ENCODE measurements at places on chromosomes 1 and 21.
A peak's percentile ranks its signal among the peaks of the same experiment; 100 is the strongest.

DNA sequence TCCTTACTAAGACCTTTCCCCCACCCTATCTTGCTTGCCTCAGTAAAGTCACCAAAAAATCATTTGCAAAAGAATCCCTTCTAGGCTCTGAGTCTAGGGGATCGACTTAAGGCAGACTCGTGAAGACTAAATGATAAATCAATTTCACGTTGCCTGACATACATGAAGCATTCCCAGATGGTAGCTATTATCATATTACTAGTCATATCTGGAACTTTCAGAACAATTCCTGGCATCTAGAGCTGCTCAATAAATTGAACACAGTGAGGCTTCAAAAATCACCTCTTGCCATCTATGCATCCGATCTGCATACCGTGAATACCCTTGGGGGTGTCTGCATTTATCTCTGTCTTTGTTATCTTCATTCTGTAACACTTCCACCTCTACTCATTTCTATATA is 49.6 kb upstream of the DAB1 start:
- DNase-seq: no peak

GRCh38 chr1:3987669-3988235 is 87.7 kb upstream of the C1orf174 start:
- no peak for DNase-seq

DNA sequence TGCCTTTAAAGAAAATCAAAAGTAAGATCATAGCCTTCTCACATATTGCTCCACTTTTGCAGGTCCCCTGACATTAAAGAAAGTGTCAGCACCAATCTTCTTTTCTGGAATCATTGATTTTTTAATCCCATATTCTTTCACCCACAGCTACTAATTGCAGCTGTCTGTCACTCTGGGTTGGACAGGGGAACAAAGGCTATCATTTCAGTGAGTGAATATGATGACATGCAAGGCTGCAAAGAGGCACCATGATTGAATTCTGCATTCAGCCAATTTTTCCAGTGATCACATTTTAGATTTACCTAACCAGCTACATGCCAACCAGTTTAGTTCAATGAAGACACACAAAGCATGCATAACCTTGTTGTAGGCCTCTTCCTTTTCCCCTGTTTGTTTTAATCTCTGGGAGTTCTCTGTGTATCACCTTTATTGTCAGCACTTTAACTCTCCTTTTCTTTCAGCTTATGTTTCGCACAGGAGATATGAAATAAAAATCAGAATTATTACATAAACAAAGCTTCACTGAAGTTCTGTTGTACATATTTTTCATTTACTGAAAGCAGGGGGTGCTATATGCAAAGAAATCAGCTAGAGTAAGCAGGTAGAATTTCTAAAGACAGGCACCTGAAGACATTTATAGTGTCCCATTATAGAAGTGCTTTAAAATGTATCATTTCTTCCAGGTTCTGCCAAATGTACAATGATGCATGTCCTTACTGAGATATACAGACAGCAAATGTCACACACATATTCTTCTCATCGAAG is 584.8 kb downstream of the PLA2G4A start:
- no peak for DNase-seq

GRCh38 chr1:110556471-110556807 is 37.5 kb upstream of the KCNA10 start:
- peak; percentile 95 for DNase-seq

DNA sequence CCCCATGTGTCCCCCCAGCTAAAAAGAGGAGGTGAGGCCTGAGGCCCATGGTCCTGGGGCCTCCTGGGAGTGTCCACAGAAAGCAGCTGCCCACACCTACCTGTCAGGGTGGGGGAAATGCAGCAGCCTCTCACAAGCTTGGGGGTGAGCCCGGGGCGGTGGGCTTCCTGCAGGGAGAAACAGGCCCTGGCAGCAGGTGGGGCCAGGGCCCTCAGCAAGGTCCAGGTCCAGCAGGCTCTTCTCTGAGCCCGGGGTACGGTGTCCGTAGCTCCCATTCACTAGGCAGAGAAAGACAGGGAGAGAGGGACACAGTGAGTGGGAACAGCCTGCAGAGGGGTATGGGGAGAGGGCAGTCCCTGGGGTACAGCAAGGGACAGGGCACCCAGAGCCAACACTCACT is 139.0 kb downstream of the GLIS1 start:
- no peak for DNase-seq

GRCh38 chr1:65050735-65051134 is 84.4 kb upstream of the JAK1 start:
- no peak for DNase-seq

DNA sequence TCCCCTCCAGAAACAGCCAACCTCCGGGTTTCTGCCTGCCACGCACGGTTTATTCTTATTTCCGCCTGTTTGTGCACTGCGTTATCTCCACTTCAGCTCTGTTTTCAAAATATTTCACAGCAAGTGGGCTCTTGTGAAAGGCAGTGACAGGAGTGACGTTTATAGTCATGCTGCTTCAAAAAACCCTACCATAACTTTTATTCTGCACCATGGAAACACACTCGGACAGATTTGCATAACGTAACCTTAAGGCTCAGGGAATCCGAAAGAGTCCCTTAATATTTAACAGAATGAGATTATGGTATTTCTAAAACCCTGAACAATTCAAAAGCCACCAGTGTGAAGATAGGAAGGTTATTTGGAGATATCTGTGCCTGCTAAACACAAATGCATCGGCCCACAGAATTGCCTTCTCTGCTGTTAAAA is 782 bp upstream of the SDE2 start:
- DNase-seq: peak; percentile 18

GRCh38 chr1:199422206-199422605 is 605.3 kb upstream of the NR5A2 start:
- no peak for DNase-seq

GRCh38 chr1:153520818-153521476 is 14.8 kb downstream of the S100A6 start:
- DNase-seq: no peak

DNA sequence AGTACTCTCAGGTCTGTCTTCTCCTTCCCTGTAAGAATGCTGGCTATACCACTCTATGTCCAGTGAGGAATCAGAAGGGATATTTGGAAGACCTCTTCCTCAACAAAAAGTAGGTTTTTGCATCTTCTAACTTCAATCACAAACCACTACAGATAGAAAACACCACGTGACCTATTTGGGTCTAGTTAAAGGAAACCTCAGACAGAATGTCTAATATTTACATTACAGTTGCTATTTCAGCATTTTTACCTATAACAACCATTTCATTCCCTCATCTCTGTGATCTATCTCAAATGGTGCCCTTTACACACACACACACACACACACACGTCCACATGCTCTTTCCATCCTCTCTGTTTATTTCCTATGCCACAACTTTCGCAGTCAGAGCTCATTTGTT is 7.9 kb upstream of the ADORA3 start:
- DNase-seq: no peak

- peak; percentile 16 for DNase-seq
These were observed 657 bp upstream of the LIN9 start for GRCh38 chr1:226309398-226310244.

DNA sequence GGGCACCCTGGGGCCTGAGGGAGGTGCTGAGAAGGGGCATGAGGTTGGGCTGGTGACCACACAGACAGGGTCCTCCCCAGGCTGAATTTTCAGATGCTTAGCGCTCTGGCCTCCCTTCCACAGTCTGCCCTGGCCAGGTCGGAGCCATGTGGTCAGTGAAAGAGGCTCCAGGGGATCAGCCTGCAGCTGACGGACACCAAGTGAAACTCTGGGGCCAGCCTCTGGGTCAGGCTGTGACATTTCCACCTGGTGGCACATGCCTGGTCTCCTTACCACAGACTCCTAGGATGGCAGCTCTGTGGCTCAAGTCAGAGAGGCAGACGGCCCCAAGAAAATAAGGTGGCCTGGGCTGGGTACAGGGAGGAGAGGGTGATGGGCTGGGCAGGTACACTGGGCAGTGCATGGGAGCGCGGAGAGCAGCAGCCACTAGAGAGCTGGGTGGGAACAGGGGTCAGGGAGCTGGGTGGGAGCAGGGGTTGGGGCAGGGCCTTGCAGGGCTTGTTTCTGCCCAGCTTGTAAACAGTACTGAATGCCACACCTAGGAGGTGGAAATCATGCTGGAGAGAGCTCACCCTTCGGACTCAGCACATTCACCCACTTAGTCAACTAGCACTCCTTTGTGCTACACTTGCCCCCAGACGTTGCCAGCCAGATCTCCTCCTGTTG is 20.7 kb upstream of the ADARB1 start:
- DNase-seq: no peak

DNA sequence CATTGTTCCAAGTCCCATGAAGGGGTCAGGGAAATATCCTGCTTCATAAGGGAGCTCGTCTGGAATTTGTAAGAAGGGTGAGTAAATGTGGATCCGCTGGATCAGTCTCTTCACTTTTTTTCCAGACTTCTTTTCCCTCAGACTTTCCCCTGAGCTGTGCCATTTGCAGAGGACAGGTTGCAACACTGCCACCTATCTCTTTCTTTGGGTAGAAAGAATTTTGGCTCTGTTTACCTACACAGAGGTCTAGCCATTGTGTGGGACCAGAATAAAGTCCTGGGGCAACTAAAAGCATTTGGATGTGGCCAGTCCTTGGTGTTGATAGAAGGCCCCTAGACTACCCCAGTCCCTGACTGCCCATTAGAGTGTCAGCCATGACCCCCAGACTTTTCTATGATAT is 1146.7 kb upstream of the PRMT6 start:
- no peak for DNase-seq

DNA sequence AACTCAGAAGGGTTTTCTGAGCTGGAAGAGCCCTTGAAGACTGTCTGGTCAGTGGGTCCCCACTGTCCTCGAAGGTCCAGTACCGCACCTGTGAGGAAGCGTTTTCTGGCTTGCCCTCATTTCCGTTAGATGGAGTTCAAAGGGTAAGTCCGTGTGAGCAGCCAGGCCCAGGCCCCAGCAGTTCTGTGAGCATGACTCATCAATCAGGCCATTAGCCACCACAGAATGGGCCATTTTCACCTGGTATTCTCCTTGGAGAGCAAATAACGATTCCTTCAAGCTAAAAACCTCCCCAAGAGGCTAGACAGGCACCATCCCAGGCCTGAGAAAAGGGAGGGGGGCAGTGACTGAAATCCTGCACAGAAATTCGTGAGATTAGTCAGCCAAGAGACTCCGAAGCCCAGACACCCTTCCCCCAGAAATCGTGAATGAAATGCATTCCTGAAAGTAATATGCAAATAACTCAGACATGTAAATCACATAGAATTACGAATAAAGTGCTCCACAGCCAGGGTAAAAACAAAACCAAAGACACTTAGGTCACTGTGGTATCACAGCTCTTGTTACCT is 66.0 kb downstream of the BCAR3 start:
- DNase-seq: no peak

DNA sequence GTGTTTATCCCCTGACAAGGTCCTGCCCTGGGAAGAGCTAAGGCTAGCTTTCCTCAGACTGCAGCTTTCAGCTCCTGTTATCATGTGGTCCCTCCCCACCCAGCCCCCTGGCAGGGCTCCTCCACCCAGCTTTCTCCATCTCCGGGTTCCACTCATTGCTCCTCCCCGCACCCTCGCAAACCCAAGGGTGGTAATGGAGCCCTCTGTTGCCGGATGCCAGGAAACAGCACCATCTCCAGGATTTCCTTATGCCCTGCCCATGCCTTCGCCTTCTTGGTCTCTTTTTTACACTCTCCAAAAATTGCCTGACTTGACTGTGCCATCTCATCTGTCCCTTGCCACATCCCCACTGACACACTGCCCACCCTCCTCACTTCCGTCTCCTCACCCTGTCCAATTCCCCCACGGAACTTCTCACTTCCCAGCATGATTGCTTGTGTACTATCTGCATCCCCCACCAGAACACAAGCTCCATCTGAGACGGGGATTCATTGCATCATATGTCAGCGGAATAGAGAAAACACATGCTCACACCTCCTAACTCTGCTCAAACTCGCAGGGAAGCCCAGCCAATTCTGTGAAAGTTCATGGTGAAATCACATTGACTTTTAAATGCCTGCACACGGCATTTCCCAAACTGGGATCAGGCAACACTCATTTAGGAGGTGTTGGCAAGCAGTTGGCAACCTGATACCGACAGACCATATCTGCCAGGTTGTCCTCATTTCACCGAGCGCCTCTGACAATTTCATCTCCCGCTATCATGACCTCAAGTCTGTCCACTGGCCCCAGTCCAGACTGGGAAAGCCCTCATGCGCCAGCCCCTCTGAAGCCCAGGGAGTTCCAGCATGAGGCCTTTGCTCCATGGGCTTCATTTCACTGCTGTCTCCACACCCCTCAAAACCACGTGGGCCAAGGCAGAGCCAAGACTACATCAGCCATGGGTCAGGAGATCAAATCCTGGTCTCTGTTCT is 201.1 kb downstream of the MATN1 start:
- DNase-seq: peak; percentile 34

DNA sequence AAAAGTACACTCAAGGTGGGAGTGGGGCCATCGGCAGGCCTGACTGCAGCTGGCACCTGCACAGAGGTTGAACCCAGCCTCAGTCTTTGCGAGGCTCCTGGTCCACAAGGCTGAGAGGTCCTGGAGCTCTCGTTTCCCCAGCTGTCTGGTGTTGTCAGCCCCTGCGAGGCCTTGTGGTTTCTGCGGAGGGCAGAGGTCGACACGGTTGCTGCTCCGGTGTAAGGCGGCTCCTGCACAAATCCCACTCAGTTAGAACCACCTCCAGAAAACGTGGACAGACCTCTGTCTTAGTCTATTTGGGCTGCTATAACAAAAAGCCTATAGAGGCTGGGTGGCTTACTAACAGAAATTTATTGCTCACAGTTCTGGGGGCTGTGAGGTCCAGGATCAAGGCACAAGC is 5.8 kb downstream of the KIAA1614 start:
- DNase-seq: no peak

GRCh38 chr1:4171480-4172450 is 271.7 kb upstream of the C1orf174 start:
- peak; percentile 48 for DNase-seq

GRCh38 chr1:226990133-226990716 is 50.1 kb downstream of the COQ8A start:
- no peak for DNase-seq
